ENCODE measurements at places on chromosomes 16 and 17.

- DNase-seq: no peak
Observed at GRCh38 chr17:36124879-36125824, 21.5 kb downstream of the CCL4 start.

DNA sequence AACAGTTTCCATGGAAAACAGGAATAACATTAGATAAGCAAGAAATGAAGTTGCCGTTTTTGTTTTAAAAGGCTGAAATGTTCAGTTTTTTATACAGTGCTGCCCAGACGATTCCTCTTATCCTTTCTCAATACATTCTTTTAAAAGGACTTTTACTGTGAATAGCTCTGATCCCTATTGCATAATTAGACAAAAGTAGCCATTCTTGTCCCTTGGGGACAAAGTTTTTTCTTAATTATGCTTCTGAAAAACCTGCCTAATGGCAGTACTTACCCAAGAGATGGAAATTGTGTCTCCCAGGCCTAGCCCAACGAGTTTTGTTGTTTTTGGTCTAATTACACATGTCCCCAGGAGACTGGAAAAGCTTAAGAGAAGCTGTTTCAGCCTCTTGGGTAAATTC, 27.6 kb downstream of the NXPH3 start:
- DNase-seq: no peak

- no peak for DNase-seq
Observed at GRCh38 chr16:81224824-81225223, 13.7 kb upstream of the BCO1 start.

DNA sequence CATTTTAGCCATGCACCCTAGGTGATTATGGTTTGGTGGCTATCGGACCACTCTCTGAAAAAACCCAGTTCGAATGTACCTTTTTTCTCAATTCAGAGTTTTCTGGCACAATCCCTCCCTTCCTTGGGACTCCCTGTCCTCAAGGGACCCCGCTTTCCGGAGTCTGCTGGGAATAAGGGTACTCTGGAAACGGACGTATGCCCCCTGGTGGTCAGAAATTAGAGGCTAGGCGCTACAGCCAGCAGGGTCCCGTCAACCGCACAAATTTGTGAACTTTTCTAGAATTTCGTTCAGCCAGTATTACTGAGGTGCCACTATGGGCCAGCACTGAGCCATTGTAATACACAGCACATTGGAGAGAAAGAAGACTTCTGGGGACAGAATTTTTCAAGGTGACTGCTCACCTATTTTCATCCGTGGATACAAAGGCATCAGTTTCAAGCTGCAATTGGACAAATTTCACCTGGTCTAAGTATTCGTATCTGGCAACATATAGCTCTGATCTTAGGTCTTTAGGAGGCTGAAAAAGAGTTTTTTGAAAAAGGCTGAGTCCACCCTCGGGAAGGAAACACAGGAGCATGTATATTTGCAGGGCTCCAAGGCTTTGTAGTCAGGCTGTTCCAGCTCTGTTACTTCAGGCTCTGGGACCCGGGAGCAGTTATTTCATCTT, 27.1 kb upstream of the CRYBA1 start:
- DNase-seq: peak; percentile 54

GRCh38 chr16:2687531-2688308, 5.4 kb downstream of the KCTD5 start:
- DNase-seq: no peak

Data from NCI-H1092 (cell line).